ENCODE measurements at places on chromosomes 1 and 21.

- no peak for ATAC-seq
Measured at GRCh38 chr1:213688655-213689054, 299.1 kb upstream of the PROX1 start.

DNA sequence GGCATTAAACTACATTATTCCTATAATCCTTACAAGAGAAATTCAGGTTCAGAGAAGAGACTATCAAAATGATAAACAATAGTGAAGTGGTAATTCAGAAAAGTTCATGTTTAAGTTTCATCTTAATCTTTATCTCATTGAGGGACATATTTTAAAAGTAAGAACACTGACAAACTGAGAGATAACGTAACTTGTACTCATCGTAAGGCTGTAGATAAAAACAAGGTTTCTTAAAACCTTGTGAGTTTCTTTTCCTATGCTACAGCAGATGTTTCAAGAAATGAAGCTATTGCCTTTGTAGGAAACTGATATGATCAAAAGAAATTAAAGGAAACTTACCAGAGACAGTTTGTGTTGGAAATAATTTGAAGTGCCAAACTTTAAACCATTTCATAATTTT lies 65.0 kb downstream of the RERE start:
- no peak for ATAC-seq

DNA sequence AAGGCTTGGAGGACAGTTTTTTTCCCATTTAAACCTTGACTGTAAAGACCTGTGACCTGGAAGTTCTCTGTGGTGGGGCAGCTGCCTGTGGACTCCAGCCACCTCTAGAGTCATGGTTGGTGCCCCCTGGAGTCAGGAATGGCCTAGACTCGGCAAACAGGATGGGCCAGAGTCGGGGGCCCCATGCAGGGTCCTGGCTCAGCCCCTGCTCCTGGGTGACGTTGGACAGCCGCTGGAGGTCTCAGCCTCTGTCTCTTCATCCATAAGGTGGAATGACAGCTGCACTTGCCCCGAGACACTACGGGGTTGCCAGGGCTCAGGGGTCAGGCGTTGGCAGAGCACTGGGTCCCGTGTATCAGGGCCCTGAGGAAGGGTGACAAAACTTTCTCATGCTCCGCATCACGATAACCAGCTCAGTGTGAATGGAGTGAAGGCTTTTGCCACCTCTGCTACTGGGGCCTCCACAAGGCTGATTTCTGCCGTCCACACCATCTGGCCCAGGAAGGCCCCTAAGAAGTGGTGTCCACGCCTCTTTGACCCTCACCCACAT lies 58.5 kb upstream of the TTC34 start:
- ATAC-seq: no peak

DNA sequence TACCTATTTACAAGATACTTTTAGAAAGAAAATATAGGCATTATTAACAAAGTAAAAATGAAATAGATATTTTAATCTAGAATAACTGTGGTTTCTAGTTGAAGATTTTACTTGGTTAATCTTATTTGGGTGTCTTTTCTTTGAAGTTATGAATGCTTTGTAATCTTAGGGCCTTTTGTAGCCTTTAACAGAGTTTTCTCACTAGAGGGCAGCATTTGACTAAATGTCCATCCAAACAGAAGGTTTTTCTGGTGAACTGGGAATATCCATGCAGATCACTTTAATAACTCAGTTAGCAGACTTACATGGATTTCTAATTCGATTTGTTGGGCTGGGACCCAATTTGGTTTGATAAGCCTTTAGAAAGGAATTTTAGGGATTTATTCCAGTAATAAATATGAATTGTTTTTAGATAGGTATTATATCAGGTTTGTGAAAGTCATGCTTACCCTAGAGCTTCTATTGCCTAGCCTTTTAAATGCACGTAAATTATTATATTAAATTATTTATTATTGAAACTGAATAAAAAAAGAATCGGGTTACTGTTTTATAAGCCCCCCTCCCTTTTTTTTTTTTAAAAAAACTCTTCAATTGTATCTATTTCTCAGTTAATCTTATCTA lies 119.7 kb downstream of the ZNF326 start:
- peak; percentile 82 for ATAC-seq

DNA sequence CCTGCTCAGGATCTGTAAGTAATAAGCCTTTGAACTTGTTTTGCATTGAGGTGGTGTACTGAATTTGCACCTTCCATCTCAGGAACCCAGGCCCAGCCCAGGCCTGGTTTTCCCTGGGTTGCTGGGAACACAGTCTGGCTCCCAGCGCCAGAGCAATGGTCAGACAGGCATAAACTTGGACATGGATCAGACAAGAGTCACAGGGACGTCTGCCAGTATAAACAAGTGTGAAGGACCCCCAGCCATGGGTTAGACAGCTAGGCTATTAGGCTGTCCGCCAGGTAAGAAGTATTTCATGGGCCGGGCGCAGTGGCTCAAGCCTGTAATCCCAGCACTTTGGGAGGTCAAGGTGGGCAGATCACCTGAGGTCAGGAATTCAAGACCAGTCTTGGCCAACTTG lies 5.5 kb downstream of the IFNLR1 start:
- no peak for ATAC-seq

DNA sequence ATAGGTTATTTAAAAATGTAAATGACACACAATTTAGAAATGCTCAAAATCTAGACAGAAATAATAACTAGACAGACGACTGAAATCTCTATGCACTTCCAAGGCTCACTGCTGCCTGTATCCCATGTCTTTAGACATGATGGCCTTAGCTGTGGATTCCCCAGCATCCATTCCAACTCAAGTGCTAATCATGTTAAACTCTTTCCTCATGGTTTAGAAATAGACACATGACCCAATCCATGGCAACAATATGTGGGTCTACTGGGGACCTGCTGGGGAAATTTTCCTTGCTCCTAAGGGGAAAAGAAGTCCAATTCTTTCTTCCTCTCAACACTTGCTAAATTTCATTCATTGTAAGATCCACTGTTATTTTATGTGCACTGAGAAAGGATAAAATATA lies 188.5 kb downstream of the SLC45A1 start:
- ATAC-seq: no peak

- no peak for ATAC-seq
Measured at GRCh38 chr1:97170300-97170699, 448.7 kb downstream of the PTBP2 start.

DNA sequence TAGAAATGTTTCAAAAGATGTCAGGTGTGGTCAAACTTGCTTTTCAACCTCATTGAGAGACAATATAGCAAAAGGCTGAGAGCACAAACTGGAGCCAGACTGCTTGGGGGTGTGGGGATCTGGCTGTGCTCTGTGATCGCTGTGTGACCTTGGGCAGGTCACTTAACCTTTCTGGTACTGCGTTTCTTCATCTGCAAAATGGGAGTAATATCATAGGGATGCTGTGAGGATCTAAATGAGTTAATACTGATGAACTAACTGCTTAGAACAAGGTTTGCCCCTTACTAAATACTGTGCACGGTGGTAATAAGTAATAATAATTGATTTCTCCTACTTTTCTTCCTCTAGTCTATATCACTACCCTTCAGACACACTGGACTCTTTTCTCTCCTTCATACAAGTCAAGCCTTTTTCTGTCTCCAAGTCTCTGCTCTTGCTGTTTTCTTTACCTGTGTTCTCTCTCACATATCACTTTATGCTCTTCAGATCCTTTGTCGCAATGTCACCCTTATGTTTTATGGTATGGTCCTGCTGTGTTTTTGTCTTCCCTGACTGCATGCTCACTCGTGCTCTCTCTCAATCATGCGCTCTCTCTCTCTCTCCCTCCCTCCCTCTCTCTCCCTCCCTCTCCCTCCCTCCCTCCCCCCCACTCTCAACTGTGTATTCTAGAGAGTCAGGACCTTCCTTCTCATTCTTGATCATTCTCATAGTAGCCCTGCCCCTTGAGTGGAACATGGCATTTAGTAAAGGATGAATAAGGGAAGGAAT lies 3.3 kb downstream of the MGST3 start:
- ATAC-seq: no peak

DNA sequence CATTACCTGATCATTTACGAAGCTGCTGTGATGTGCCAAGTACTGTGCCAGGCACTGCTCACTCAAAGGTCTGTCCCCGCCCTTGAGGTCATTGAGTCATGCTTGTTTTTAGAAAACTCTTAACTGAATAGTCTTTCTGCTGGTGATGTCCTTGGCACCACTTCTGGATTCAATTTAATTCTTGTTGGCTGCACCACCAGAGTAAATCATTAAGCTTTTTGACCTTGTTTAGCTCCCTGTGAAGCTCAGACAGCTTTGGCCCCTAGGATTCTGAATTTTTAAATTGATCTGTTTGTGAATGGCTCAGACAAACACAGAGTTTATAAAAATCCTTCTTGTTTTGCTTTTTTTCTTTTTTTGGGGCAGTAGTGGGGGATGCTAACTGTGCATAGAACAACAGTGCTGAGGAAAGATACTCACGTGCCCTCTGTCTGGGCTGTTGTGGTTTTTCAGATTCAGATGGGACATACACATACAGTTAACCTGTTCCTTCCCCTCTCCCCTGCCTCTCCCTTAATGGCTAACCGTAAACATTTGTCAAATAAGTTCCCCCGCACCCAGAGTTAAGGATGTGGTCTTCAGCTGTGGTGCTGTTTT lies 67.6 kb downstream of the MTR start:
- no peak for ATAC-seq

Measured in SK-N-SH treated with all-trans-retinoic acid at 6 μM for 48 hours (cell line).